ENCODE measurements at places on chromosomes 6 and 20.

DNA sequence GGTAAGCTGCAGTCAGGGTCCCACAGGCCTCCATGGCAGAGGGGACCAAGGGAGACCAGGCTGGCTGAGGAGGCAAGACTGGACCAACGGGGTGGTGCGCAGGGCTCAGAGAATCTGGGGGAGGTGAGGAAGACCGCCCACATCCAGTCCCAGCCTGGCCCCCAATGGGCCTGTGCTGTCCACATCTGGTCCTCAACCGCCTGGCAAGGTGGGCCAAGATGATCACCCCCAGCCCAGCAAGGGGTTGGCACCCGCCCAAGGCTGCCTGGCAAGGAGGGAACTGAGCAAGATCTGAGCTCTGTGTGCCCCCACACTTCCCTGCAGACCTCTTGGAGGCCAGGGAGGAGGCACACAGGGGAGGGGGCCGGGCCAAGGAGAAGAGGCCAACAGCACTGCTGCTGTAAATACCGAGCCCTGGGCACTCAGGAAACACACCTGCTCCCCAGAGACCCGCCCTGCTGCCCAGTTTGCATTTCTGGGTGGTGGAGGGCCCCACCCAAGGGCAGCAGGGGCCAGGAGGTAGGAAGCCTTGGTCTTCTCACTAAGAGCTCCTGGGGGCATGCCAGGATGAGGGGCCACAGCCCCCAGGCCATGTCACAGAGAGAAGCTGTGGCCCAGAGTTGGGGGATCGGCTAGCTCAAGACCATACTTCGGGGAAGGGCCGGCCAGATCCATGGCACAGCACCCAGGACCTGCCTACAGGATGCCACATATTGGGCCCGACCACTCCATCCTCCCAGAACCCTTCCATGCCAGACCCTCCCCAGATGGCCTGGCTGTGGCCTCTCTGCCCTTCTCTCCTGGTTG is 109.6 kb downstream of the ASXL1 start:
- DNase-seq, result no peak
- peaks cover 84% of the 10 kb centered on the region for H3K4me1 ChIP-seq
- peaks cover 11% of the 10 kb centered on the region for H3K36me3 ChIP-seq
- no peaks in the 10 kb centered on the region for H3K27me3 ChIP-seq

DNA sequence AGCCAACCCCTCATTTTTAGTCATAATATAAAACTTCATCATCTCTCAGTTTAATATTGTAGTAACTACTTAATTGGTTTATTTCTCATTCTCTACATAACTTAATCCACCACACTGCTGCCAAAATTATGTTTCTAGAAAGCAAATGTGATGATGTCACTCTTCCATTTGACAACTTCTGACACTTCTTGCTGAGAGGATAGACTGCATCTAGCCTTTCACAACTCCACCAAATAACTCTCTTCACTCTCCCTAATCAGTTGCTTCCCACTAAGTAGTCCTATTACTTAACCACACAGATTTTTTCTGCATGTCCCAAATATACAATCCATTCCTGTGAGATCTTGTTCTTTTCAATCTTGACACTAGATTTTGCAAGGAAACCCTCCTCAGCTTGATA is 951.3 kb downstream of the EPHA7 start:
- no peak overlapping the region for H3K27ac ChIP-seq
- DNase-seq, result peak; percentile 32
- no peaks in the 10 kb centered on the region for H3K4me1 ChIP-seq
- H3K36me3 ChIP-seq, result no peaks in the 10 kb centered on the region

DNA sequence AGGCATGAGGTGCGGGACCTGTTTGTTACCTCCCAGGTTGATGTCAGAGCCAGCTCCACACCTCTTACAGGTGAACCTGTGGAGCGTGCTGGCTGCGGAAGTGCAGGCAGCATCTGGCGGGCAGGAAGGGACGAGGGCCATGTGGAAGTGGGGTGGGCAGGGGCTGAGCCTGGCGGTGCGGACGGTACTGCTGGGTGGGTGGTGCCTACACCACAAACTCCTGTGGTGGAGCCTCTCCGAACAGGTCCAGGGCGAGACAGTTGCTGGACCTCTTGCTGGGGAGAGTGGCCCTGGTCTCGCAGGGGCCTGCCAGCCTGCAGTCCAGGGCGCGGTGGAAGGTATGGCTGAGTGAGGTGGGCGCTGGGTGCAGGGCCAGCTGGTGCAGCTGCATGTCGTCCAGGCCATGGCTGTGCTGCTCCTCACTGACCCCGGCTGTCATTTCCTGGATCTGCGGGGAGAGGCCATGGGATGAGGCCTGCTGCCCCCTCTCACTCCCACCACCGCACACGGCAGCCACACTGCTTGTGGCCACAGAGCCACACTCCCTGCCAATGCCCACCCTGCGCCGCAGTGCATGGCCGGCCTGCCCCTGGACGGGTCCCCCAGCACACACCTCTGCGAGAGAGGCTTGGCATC is 22.0 kb downstream of the FRMD1 start:
- no peaks in the 10 kb centered on the region for H3K36me3 ChIP-seq
- H3K4me1 ChIP-seq, result peaks cover 7% of the 10 kb centered on the region
- no peaks in the 10 kb centered on the region for H3K27me3 ChIP-seq
- H3K27ac ChIP-seq, result no peak overlapping the region

DNA sequence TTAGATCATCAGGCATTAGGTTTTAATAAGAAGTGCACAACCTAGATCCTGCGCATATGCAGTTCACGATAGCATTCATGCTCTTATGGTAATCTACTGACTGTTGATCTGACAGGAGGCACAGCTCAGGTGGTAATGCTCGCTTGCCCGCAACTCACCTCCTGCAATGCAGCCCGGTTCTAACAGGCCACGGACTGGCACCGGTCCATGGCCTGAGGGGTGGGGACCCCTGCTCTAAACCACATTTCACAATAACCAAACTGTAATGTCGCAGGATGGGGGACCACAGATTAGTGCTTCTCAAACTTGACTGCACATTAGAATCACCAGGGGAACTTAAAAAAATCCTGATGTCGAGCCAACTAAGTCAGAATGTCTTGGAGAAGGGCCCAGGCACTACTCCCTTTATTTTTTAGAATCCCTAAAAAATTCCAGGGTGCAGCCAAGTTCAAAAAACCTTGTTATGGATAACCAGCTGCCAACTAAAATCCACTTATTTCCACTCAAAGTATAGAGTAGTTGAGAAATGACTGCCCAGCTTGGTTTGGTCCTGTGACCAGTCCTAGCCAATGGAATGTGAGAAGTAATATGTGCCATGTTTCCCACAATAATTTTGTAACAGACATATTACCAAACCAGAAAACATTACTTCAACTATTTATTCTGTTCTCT is 3.1 kb downstream of the SHPRH start:
- H3K27ac ChIP-seq, result no peak overlapping the region
- H3K4me3 ChIP-seq, result peak overlapping the region; percentile 40
- no peaks in the 10 kb centered on the region for H3K27me3 ChIP-seq
- DNase-seq, result no peak

DNA sequence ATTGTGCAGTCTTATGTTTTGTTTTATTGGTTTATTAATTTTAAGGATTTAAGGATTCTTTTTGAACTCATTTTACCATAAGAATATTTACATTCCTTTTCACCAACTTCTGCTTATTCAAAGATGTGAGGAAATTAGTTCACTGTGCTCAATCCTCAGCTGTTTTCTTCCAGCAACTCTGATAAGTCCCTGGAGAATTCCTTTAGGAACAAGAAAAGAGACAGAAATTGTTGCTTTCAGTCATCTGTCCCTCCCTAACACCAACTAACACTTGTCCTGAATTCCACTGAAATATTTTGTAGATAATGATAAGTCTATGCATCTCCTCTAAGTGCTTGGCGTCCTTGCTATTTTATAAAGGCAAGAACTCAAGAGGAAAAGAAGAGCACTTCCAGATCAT is 334.8 kb upstream of the MARCKS start:
- no peaks in the 10 kb centered on the region for H3K27me3 ChIP-seq
- no peaks in the 10 kb centered on the region for H3K4me1 ChIP-seq
- DNase-seq, result no peak
- H3K27ac ChIP-seq, result no peak overlapping the region
- no peaks in the 10 kb centered on the region for H3K36me3 ChIP-seq
